Left colon (tissue), 2 donors: ENCODE measurements at places on chromosomes 12 and 14.

- DNase-seq, result no peak
Observed at GRCh38 chr12:67925552-67925951, 63.7 kb upstream of the IFNG-AS1 start.

DNA sequence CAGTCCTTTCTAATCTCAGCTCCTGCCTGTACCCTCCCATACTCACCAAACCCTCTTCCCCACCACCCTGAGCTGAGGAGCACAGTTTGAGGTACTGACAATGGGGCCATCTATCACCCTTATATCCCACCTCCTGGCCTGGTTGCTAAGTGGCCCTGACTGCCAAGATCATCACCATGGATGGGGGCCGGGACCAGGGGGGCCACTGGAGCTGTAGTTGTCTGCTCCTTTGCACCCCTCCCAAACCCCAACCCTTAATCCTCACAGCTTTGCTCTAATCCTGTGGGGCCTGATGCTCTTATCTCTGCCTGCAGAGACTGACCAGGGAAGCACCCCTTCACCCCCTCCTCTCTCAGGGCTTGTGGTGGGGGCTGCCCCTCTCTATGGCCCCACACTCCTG lies 395 bp upstream of the GNB3 start:
- DNase-seq, result no peak

DNA sequence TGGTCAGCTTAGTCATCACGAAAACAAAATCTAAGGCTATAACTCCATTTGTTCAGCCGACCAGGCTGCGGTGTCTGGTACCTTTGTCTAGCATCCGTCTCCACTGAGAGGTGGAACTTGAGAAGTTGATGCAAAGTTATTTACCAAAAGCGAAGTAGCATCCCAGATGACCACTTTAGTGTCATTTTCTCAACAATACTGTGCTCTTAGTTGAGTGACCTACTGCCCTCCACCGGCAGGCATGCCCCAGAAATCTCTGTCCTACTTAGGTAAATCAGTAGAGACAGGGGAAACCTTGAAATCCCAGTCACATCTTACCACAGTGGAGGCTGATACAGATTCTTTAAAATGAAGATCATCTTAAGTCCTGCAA lies 1.3 kb upstream of the ST8SIA1 start:
- DNase-seq, result no peak

- no peak for DNase-seq
Observed at GRCh38 chr14:102965971-102966655, 43.6 kb downstream of the AMN start.

DNA sequence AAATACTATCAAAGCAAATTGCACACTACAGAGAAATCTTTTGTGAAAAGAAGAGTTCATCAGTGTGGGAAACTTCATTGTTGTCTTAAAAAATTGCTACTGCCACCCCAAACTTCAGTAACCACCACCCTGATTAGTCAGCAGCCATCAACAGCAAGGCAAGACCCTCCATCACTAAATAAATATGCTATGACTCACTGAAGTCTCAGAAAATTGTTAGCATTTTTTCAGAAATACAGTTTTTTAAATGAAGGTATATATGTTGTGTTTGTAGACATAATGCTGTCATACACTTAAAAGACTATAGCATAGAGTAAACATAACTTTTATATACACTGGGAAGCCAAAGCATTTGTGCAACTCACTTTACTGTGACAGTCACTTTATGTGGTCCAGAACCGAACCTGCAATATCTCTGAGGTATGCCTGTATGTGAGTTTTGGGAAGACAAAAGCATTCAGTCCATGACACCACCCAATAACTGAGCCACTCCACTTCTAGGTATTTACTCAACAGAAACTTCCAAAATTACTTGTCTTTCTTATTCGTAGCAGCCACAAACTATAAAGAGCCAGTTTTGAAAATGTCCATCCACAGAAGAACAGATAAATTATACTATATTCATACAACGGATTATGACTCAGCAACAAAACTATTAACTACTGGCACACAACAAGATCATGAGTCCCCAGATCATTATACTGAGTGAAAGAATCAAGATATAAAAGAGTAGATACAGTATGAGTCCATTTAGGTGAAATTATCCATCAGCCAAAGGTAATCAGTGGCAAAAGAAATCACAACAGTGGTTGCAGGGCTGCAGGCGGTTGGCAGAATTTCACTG lies 649.6 kb downstream of the BCL11B start:
- DNase-seq, result no peak

GRCh38 chr12:52356762-52357580 lies 10.3 kb downstream of the KRT85 start:
- DNase-seq, result no peak

DNA sequence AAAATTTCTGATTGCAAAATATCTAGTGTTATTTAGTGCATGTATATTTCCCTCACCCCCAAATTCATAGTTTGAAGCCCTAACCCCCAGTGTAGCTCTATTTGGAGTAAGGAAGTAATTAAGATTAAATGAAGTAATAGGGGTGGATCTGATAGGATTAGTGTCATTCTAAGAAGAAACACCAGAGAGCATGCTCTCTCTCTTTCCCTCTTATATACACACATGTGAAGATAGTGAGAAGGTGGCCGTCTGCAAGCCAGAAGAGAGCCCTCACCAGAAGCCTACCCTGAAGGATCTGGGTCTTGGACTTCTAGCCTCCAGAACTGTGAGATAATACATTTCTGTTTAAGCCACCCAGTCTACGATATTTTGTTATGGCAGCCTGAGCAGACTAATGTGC lies 120.3 kb downstream of the TMEM30B start:
- DNase-seq, result no peak

- DNase-seq, result no peak
Observed at GRCh38 chr12:74899031-74899829, 310.4 kb downstream of the KCNC2 start.

DNA sequence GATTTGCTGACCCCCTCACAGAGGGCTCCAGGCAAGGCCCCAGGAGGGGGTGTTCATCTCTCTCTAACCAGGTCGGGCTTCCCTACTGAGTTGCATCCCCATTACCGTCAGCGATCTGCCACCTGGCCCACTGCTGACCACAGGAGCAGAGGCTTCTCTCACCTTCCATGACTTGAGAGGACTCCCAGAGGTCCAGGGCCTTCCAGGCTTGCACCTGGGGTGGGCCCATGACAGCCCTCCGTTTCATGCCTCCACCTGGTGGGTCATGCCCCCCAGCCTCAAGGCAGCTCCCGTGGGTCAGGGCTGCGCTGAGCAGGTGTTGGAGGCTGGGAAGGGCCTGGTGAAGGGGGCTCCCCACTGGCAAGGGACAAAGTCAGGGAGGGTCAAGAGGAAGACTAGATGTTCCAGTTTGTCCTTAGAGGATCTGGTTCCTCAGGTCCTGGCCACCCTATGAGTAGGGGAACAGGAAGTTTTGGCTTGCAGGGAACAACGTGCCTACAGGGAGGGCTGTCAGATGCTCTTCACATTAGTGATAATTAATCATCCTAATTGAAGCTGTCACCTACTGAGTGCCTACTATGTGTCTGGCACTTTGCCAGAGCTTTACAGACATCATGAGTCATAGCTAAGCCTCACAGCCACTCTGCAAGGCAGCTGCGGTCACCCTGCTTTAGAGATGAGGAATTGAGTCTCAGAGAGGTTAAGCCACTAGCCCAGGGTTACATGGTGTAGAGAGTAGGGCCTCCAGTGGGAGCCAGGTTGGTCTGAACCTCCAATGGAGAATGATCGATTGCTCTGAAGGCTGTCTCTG lies 13.8 kb downstream of the NFKBIA start:
- no peak for DNase-seq

DNA sequence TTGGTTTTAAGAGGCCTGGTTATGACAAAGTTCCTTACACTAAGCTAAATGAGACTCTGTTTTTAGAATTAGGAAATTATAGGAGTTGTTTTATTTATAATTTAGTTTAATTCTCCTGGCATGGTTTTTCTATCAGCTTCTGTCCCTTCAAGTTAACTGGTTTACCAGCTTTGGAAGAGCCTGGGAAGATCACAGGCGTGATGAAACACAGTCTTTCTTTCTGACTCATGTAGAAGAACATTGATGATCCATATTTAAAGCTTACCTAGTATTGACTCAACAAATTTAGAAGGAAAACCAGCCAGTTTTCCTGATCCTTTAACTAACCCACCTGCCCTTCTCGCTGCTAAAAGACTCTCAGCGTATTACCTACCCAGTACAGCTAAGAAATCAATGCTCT lies 155.2 kb downstream of the TGFB3 start:
- no peak for DNase-seq

GRCh38 chr14:96029089-96029645 lies 10.0 kb upstream of the C14orf132 start:
- no peak for DNase-seq

DNA sequence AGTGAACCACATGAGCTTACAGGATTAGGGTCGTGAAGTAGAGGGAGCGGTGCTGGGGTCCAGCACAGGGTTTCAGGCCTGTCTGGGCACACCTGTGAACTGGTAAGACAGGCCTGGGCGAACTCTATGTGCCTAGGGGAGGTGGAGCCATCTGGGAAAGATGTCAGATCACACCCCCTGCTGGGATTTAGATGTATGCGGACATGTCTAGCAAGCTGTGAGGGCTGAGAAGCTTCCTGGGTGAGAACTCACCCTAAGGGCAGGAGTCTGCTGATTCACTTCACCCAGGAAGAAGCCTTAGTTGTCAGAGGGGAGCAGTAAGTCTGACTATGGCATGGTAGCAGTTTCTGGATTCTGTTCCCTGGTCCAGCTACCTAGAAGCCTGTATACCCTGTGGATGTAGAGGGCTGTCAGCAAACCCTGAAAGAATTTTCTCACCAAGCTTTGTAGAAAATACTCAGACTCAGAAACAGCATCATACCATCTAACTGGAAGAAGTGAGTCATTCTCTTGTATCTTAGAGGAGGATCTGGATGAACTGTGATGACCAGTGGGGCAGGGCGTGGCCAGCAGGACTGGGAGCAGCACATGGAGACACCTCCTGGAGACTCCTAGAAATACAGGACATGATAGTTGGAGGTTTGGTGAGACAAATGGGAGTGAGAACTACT lies 11.2 kb upstream of the PYGL start:
- peak; percentile 78 for DNase-seq

GRCh38 chr12:75844985-75845384 lies 186.6 kb downstream of the PHLDA1 start:
- DNase-seq, result no peak

DNA sequence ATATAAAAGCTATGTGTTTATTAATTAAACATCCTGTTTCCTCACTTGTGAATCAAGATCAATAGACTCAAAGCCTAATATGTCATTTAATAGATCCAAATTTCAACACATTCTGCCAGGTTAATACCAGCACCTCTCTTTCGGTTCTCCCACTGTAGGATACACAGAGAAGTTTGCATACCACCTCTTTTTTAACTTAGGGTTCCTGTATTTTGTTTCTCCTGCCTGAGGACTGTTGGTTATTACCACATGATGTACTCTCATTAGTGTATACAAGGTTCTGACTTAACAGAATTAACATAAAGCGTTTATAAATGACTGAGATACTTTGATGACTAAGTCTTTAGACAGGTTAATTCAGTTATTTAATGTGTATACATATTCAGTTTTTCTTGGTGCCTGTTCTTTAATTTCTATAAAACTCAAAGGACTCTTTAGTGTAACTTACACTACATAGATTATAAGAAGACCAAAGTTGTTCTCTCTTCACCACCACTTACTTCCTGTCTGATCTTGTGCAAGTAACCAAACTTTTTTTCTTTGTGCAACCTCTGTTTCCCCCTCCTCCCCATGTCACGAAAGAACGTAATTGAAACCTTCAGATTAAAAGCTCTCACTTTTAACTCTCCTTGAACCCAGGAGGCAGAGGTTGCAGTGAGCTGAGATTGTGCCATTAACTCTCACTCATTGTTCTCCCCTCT lies 89.8 kb upstream of the DNM1L start:
- no peak for DNase-seq
